Substantia nigra (tissue), 51 donors: ENCODE measurements at places on chromosomes 2 and 18.

DNA sequence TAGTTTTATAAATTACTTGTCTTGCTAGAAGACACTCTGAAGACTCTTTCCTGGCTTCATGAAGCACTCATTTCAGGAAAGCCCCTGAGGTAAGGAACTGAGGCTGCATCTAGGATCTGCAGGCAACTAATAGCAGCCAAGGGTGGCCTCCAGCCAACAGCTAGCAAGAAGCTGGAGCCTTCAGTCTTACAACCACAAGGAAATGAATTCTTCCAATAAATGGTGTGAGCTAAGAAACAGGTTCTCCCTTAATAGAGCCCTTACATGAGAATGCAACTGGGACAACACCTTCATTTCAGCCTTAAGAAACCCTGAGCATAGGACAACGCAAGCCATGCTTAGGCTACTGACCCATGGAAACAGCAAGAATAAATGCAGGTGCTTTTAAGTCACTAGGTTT lies 254.6 kb upstream of the RBBP8 start:
- DNase-seq = no peak

DNA sequence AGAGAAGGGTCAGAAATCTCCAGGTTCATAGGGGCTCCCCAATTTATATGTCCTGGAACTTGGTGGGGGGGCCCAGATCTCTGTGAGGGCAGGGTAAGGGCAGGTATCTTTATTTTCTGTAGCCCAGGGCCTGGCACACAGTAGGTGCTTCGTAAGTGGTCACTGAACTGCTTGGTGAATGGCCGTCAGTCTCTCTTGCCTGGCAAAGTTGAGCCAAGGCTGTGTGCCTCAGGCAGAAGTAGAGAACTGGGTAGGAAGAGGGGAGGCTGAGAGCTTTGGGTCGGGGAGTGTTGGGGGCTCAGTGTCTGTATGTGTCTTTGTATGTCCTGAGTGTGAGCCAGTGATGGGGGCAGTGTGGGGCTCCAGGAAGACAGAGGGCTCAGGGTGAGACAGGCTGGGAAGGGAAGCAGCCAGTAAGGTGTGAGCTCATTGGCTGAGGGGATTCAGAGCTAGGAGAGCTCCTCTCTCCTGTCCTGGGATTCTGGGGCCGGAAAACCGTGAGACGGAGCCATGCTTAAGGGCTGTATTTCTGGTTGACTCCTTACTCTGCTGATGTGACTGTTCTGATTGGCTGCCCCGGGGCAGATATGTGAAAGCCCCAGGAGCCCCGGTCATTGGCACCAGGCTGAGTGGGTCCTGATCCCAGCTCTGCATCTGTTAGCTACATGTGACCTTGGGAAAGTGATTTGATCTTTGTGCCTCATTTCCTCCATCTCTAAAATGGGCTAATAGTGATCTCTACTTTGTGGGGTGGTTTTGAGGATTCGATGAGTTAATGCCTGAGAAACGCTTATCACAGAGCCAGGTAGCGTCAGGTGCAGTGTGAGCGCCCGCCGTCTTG lies 30.3 kb downstream of the STEAP3 start:
- no peak for DNase-seq

- no peak for DNase-seq
Observed at GRCh38 chr2:213148572-213149261, 2.7 kb downstream of the IKZF2 start.

- no peak for DNase-seq
Observed at GRCh38 chr2:235647264-235647663, 153.4 kb downstream of the AGAP1 start.

DNA sequence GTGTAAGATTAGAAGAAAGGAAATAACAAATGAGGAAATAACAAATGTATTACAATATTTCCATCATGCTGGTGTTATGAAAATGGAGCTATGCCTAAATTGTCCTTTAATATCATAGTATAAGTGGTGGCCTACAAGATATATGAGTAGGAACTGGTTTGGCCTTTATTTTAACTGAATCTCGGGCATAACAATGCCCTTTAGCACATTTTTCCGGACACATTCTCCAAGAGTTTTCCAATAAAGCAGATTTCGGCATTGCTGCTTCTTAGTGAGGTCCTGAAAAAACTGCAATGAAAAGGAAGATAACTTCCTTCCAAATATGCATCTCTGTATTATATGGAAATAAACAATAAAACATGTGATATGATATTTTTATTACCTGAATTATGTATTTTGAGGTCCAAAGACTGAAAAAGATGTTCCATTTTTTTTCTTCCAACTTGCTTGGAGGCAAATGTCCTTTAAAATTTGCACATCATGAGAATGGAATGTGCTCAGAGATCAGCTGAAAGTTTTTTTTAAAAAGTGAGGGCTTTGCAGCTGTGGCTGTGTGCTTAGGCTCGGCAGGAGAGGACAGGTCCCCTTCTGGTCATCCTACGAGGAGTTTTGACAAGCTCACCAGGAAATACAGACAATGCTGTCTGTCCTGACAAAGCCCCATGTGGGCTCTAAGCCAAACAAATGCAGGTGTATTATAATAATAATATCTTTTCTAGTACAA lies 132.3 kb upstream of the RND3 start:
- no peak for DNase-seq
